Smooth muscle cell of the coronary artery (primary cell): ENCODE measurements at places on chromosomes 5 and 9. TPM values are rescaled to one million over a fixed set of nuclear protein-coding genes. Genes with fewer than 3 reads are reported as not detected.

Gene GABRA6
- total RNA-seq, result not detected in 2 replicates

Gene DHX29
- 15.6 and 24.7 TPM in 2 replicates for total RNA-seq

Gene PCDHB8
- total RNA-seq, result 0.23 and 0.35 TPM in 2 replicates

Gene FAM114A2
- total RNA-seq, result 26.3 and 48.3 TPM in 2 replicates

Gene TEX48
- not detected in 2 replicates for total RNA-seq
